Panc1 (cell line): ENCODE measurements at places on chromosomes 12 and 14. TPM values are rescaled to one million over a fixed set of nuclear protein-coding genes. Genes with fewer than 3 reads are reported as not detected.

DNA sequence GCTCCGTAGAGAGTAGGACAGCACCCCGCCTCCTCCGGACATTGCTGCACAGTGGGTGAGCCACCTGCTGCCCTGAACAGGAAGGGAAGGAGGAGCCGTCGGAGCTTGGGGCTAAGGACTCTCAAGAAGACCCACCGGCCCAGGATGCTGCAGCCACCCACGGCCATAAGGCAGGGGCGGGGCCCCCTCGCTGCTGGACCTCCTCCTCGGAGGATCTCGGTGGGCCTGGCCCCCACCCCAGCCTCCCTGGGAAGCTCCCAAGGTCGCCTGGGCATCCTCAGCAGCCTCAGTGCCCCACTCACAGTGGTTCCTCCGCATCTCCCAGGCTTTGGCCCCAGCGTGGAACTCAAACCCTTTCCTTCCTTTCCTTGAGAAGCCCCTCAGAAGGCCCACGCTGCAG is 68.6 kb upstream of the DIO3 start:
- DNase-seq, result no peak

DNA sequence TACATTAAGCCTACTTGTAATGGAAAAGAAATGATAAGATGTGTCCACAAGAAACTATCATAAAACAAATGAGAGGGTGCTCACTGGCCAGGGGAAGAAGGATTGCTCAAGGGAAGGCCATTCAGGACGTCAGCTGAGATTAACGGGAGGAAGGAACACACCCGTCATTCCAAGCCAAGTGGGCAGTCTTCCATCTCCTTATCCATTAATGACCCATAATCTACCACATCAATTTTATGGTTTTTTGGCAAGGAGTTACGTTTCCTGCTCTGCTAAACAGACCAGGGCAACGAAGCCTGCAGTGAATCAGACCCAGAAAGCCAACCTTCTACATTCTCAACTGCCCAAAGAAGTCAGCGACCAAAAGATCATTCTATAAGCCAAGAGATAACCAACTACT is 25.1 kb downstream of the PRKAB1 start:
- no peak for DNase-seq

GRCh38 chr12:124677552-124678356 is 110.3 kb upstream of the NCOR2 start:
- DNase-seq, result no peak

DNA sequence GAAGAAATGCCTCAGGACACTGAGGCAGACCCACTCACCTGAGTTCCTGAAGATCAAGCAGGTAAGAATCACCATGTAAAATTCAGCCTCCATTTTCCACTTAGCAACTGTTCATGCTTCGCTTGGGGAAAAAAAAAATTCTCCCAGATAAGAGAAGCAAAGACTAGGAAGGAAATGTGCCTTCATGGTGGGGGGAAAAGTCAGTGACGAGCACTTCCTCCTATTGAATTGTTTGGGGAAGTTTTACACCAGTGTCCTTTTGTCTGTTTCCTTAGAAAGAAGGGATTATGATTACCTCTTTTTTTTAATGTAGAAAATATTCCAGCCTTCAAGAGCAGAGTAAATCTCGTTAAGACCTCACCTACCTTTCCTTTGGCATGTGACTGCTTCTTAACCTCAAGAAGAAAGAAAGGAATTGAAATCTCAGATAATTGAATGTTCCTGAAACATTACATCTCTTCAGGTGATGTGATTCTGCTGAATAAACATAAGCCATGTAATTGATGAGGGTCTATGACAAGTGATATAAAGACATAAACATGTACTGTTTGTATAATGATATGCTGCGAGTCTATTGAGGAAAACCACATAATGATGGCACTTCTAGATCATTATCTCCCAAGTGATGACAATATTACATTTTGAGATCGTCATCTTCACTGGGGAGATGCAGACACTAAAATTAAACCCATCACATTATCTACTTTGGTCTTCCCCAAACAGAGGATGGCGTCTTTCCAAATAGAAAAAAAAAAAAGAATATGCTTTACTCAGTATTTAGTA is at the start of gene PTPRB:
Gene PTPRB (minus strand): TSS at position 127 of the 783 bp plus-strand sequence. CDS start 34 bp downstream, at position 93.
- no peak for DNase-seq

TAS2R14 gene
- 1.4 TPM for total RNA-seq
